ENCODE measurements at places on chromosomes 7 and 10.
A peak's percentile ranks its signal among the peaks of the same experiment; 100 is the strongest.

- peak; percentile 18 for DNase-seq
Observed at GRCh38 chr7:158407581-158408317, 179.9 kb downstream of the PTPRN2 start.

DNA sequence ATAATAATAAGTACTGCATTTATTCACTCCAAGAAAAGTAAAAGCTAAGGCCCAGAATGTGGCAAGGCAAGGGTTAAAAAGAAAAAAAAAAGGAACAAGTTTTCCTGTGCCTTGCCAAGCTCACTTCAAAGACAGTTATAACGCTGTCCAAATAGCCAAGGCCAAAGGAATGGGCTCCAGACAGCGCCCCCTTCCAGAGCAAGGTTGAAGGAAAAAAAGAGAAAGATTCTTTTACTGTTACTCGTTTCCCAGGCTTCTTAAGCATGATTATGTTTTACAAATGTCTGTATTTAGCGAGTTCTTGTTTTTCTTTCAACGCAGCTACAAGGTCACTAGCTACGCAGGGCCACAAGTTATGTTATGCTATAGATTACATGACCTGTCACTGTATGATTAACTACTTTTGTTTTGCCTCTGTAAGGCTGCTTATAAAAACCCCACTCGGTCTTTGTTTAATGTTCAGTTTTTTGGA, 9.1 kb upstream of the EIF4H start:
- DNase-seq: peak; percentile 62

DNA sequence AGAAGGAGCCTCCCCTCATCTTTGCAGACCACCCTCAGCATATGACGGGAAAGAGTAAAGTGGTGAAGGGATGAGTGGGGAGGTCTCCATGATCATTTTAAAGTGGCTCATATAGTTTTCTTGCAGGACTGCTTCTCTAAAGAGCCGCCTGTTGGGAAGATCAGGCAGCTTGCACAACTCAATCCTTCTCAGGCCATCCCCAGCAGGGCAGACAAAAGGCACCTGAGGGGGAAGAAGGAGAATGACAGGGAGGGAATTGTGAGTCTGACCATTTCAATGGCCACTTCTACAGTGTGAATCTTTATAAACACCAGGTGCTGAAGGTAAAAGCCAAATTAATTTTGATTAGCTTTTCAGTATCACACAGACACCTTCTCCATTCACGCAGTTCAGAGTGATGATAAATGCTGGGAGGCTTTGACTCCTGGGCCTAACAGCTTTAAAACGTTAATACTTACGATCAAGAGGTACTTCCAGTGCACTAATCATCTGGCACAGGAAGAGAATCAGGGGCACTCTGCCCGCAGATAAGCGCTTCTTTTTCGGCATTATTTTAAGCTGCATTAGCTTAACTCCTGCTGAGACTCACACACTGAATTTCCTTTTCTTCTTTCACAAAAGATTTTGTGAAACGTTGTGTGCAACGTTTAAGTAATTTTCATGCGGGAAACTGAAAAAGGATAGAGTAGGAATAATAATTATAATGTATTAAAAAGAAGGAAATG, 109.5 kb upstream of the LAMB4 start:
- no peak for DNase-seq

- DNase-seq: no peak
Observed at GRCh38 chr10:88437411-88437810, 145.7 kb downstream of the RNLS start.

- DNase-seq: no peak
Observed at GRCh38 chr10:22980822-22981221, 53.0 kb downstream of the ARMC3 start.

- no peak for DNase-seq
Observed at GRCh38 chr10:14560274-14560673, 214.4 kb downstream of the FAM107B start.

GRCh38 chr10:21403256-21404015, 122.0 kb downstream of the SKIDA1 start:
- no peak for DNase-seq

DNA sequence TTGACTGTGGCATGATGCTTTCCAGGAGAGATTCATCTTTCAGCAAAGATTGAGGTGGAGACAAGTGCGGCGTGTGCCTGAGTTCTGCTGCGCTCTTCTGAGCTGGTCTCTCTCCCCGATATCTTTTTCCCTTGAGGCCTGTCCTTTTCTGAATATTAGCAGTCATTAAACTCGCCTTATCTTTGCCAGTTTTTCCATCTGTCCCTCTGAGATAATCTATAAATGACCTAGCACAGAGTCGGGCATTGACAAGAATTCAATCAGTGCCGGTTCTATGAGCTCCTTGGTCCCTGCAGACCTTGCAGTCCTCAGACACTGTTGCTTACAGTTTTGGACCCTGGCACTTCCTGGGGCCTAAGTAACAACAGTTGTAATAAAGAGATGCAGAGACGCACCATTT, 89.7 kb upstream of the IKZF1 start:
- no peak for DNase-seq

DNA sequence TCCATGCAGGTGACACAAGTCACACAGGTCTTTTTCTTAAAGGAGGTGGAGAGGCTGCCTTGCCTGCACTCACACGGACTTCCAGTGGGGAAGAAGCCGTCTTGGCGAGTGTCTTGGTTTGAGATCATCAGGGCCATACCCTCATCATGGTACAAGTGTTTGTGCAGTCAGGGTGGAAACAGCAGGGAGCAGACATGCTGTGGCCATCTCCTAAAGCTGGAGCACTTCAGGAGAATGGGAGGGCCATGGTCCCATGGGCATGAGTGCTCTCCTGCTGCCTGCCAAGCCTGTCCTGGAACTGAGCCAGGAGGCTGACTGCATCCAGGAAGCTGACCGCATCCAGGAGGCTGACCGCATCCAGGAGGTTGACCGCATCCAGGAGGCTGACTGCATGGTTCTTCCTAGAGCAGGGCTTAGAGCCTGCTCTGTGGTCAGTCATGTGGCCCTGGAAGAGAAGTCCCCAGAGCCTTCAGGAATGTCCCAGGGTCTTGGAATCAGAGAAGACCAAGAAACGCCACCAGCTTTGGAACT, 98.4 kb downstream of the ADARB2 start:
- DNase-seq: no peak

DNA sequence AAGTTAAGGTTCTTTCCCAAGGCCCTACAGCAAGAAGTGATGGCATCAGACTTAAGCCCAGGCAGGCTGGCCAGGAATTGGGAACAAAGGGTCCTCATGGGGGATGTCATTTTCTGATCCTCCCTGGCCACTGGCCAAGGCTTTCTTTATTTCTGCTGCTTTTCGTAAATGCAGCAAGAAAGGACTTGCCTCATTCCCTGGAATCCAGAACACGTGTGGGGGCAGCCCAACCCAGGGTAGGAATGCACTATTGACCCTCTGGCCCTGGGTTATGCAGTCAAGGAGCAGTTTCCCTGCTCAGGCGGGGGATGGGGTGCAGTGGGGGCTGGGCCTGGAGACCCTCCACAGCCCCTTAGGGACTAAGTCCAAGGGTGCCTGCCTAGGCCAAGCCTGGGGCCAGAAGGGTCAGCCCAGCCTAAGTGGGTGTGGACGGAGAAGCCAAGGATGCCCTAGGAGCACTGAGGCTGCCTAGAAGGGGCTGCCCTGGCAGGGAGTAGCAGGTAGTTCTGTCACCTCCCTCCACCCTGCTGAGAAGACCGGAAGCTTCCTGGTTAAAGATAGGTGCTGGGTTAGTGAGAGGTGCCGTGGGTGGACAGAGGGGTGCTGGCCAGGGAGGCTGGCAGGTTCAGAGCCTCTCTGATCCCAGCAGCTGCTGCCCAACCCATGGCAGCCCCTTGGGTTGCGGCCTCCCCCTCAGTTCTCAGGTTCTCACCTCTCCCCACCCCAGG, 179.2 kb downstream of the SH3PXD2A start:
- peak; percentile 89 for DNase-seq

DNA sequence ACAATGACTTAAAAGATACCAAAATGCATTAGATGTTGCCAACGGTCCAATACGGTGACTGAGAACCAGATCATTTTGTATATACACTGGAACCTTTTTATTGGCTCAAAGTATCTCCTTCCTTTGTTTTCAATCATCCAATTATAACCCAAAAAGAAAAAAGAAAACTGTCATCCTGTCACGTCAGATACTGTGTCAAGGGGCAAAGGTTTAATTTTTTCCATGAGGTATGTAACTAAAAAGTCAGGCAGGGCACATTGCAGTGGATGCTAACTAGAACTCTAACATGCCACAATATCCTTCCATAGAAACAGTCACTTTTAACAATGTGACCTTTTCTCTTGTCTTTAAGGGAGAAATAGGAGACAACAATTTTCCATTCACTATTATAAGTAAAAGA, 267.6 kb upstream of the NEBL start:
- DNase-seq: no peak

All from amniotic epithelial cell (primary cell).